ENCODE measurements at places on chromosomes 13 and 19. TPM values are rescaled to one million over a fixed set of nuclear protein-coding genes. Genes with fewer than 3 reads are reported as not detected.

URAD gene
- not detected for total RNA-seq

TINCR gene
- 9.9 TPM for total RNA-seq

SLC6A16 gene
- total RNA-seq = not detected

TEX101 gene
- not detected for total RNA-seq

DENND1C gene
- total RNA-seq = 0.16 TPM

CLIP3 gene
- 5.7 TPM for total RNA-seq

TRIM28 gene
- 214 TPM for total RNA-seq

IGFLR1 gene
- not detected for total RNA-seq

CCL25 gene
- total RNA-seq = not detected

CDX2 gene
- not detected for total RNA-seq

PRR19 gene
- 1.7 TPM for total RNA-seq

ANKRD24 gene
- total RNA-seq = 0.56 TPM

ZNF790 gene
- 10.0 TPM for total RNA-seq

ZNF554 gene
- total RNA-seq = 5.8 TPM

DOHH gene
- 17.7 TPM for total RNA-seq

LENG1 gene
- total RNA-seq = 5.5 TPM

TSKS gene
- not detected for total RNA-seq

KCNN4 gene
- 111 TPM for total RNA-seq

KLF5 gene
- 34.3 TPM for total RNA-seq

HNRNPM gene
- 114 TPM for total RNA-seq

All from mammary epithelial cell (primary cell).